ENCODE measurements at places on chromosomes 4 and X. TPM values are rescaled to one million over a fixed set of nuclear protein-coding genes. Genes with fewer than 3 reads are reported as not detected.
A peak's percentile ranks its signal among the peaks of the same experiment; 100 is the strongest.

DNA sequence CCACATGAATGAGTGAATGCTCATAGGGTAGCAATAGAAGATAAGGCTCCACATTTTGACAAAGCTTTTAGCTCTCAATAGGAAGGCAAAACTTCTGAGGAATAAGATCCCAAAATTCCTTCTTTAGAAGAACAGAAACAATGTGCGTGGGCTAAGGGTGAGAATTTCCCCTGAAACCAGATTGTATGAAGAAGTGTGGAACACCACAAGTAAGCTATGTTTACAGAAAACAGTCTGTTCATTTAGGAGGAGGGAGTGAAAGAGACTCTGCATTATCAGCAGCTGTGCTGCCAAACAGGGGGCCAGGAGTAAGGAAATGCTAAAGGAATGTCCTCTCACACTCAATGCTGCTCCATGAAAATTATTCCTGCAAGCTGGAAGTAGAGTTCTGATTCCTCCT is 851.6 kb downstream of the CENPC start:
- DNase-seq: no peak

GRCh38 chr4:101527188-101527587 is 179.9 kb upstream of the PPP3CA start:
- no peak for DNase-seq

GRCh38 chr4:109588176-109588575 is 28.1 kb downstream of the MCUB start:
- DNase-seq: no peak

DNA sequence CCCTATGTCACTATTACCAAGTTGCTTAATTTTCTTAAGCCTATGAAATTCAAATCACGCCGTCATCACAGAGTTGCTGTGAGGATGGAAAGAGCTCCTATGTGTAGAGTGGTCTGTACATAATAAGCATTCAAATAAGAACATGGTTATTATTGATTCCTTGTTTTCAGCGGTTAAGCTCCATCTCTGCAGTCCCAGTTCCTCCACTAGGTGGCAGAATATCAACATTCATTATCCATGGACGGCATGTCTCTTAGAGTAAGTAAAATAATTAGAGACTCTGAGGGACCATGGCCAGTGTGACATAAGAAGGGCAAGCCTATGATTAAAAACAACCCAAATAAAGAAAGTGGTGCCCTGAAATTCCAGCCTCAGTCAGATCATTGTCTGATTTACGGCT is 132.5 kb upstream of the NHS start:
- peak; percentile 23 for DNase-seq

- DNase-seq: no peak
Measured at GRCh38 chr4:155001251-155001650, 207.2 kb upstream of the NPY2R start.

RHOXF1 gene
- polyA plus RNA-seq: 1.1 TPM

XAGE1A gene
- not detected for polyA plus RNA-seq

- no peak for DNase-seq
Measured at GRCh38 chr4:27360790-27361267, 500.2 kb downstream of the STIM2 start.

DNA sequence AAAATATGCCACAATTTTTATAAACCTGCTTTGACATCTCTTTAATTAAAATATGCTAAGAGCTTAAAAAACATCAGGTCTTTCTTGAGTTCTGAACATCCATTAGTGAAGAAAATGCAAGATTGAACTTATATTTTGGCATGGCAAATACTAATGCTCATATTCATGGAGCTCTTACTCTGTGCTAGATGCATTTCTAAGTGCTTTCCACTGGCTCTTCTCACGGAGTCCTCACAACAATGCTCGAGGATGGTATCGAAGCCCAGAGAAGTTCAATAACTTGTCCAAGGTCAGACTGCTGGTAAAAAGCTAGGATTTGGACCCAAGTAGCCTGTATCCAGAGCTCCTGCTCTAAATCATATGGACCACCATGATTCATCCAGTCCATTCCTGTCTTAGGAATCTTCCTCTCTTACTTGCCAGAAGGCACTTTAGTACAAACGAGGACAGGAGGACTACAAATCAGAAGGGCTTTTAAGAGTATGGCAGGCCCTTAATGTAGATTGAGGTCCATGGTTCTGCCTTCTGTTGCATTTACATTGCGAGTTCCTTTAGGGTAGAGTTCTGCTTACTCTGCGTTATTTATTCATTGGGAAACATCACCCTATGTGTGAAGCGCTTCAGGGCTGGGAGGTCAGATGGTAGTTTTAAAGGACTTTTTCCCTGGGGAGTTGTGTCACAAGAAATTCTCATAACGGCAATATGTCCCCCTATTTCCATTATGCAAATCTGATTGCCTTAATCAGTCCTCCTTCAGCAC is 199.2 kb downstream of the RASL11B start:
- DNase-seq: no peak

MND1 gene
- polyA plus RNA-seq: 20.4 TPM

DGAT2L6 gene
- not detected for polyA plus RNA-seq

DNA sequence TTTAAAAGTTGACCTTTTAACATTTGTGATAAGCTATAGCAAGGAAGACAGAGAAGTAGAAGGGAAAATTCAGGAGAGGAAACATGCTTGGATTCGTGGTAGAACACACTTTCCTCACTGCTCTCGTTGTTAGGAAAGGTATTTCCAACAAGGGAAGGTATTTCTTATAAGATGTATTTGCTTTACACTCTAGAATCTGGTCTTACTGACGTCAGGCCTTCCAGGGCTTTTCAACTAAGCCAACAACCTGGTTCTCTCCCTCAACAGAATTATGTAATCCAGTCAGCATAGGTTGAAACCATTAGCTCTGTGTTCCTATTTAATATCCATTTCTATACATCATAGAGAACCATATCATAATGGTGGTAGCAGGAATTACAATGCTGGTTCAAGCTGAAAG is 241.9 kb downstream of the SLC39A8 start:
- DNase-seq: no peak

DNA sequence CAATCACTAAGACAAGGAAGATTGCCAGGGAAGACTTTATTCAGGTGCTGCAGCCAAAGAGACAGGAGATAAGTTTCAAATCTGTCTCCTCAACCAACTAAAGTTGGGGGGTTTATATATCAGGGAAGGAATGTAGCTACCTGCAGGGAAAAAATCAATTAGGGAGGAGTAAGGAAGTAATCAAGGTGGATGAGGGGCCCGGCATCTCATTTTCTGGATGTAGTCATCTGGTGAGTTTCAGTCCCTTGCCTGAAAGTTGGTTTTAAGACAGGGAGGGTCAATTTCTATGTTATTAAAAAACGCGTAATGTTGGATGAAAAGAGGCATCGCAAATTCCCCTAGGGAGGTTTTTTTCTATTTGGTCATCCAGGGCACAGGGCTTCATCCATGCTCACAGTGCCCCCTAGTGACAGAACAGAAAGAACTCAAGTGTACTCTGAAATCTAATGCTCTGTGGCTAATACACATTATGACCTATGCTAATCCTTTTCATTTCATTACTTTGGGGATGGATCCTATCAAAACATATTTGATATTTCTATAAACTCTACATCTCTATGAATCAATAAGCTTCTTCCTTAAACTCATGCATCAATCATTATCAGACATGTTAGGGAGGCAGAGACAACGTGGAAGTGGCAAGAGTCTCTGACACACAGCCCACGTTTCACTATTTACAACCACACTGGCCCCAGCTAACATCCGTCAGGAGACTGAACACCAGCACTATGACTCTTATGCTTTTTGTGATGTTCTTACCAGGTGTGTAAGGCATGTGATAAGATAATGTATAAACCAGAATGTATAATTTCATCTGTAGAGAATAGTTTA is 1577.0 kb upstream of the TENM3 start:
- DNase-seq: peak; percentile 45

RS1 gene
- 0.16 TPM for polyA plus RNA-seq

DNA sequence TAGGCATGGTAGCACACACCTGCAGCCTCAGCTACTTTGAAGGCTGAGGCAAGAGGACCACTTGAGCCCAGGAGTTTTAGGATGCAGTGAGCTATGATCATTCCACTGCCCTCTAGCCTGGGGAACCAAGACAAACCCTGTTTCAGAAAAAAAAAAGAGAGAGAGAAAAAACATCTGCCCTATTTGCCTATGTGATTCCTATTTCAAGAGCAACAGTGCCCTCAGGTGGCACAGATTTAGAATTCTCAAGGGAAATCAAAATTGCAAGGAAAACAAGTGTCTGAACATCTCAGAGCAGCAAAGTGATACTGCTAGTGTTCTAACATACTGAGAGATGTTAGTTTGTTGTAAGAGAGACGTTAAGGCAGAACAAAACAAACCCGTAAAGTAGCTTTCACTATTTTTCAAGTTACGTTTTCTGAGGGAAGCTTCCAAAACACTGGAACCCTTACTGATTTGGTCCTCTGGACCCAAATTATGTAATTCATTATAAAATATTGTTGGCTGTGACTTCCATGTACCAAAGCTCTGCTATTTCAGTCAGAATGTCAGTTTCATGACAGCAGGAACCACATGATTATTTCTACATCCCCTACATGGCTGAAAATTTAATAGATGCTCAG is 7.9 kb downstream of the BDH2 start:
- no peak for DNase-seq

DNA sequence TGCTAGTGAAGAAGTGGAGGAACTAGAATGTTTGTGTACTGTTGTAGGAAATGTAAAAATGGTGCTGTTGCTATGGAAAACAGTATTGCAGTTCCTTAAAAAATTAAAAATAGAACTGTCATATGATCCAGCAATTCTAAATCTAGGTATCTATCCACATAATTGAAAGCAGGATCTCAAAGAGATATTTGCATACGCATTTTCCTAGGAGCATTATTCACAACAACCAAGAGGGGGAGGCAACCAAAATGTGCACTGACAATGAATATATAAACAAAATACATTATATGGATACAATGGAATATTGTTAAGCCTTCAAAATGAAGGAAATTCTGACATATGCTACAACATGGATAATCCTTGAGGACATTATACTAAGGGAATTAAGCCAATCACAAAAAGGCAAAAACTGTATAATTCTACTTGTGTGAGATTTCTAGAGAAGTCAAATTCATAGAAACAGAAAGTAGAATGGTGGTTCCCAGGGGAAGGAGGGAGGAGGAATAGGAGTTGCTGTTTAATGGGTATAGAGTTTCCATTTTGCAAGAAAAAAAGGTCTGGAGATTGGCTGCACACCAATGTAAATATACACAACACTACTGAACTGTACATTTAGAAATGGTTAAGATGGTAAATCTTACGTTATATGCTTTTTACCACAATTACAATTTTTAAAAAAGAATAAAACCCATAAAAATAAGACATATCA is 35.6 kb upstream of the KCNE5 start:
- DNase-seq: no peak

GRCh38 chr4:140149846-140150635 is 3.9 kb downstream of the MAML3 start:
- no peak for DNase-seq

SOX3 gene
- not detected for polyA plus RNA-seq

SLC6A14 gene
- polyA plus RNA-seq: 0.24 TPM

DNA sequence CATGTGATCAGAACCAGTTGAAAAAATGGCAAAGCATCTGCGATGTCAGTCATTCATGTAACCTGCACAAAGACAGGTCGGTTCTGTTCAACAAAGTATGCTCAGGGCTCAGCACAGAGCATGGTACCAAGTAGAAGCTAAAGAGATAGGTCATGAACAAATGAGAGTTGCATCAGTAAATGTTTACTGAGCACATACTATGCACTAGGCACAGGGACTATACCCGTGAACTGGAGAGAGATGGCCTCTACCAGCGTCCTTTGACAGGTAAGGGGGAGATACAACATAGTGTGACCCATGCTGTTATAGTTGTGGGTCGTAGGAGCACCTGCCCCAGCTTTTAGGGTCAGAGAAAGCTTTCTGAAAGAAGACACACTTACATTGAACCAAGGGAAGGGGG is 46.7 kb downstream of the PHKA2 start:
- no peak for DNase-seq

- no peak for DNase-seq
Measured at GRCh38 chrX:40964633-40965586, 120.3 kb upstream of the USP9X start.

- no peak for DNase-seq
Measured at GRCh38 chrX:54177306-54177705, 5.7 kb downstream of the FAM120C start.

GRCh38 chr4:154491341-154492271 is at the start of gene DCHS2:
Gene DCHS2 (minus strand): TSS chr4:154491799. CDS start chr4:154491355, 444 bp downstream.
- DNase-seq: no peak

Measured in right renal cortex interstitium (tissue), 3 donors.